ENCODE measurements at places on chromosomes 4 and X.
A peak's percentile ranks its signal among the peaks of the same experiment; 100 is the strongest.

- no peak for DNase-seq
Observed at GRCh38 chrX:132031867-132032266, 8.8 kb downstream of the STK26 start.

GRCh38 chr4:20456407-20456806 lies 204.7 kb downstream of the SLIT2 start:
- no peak for DNase-seq

- DNase-seq = no peak
Observed at GRCh38 chr4:188993871-188994270, 854.6 kb downstream of the TRIML1 start.

DNA sequence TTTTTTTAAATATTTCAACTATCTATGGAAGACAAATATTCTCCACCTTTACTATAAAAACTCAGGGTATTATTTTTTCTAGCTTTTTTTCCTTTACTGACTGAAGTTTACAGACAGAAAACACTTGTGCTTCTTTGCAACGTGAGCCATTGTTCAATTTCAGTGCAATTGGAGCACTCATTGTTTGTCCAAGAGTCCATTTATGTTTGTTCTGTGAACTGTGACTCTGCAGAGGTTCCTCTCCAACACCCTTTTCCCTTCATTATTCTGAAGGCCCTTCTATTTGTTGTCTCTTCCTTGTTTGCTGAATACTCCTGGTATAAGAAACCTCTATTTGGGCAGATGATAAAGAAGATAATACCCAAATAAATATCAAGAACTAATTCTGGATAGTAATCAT lies 37.4 kb downstream of the DAPP1 start:
- no peak for DNase-seq

DNA sequence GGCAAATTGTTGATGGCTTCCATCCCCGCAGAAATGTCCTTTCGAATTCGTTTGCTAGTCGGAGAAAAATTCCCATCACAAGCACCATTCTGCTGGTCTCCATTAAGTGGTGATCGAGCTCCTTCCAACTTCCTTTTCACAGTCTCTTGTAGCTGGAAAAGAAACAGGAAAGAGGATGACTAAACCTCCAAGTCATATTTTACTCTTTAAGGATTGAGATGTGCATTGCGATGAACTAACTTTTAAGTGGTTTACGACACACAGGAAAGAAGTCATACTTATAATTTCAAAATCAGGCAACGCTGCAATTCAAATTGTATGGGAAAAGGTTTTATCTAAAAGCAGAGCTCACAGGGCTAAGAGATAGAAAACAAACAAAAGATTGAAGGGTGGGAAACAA lies 225.2 kb downstream of the MGST2 start:
- DNase-seq = no peak

- no peak for DNase-seq
Observed at GRCh38 chrX:40485973-40486372, 94.8 kb upstream of the ATP6AP2 start.

GRCh38 chr4:3017504-3017903 lies 54.1 kb downstream of the GRK4 start:
- DNase-seq = no peak

- peak; percentile 86 for DNase-seq
Observed at GRCh38 chr4:140152013-140152703, 1.8 kb downstream of the MAML3 start.

DNA sequence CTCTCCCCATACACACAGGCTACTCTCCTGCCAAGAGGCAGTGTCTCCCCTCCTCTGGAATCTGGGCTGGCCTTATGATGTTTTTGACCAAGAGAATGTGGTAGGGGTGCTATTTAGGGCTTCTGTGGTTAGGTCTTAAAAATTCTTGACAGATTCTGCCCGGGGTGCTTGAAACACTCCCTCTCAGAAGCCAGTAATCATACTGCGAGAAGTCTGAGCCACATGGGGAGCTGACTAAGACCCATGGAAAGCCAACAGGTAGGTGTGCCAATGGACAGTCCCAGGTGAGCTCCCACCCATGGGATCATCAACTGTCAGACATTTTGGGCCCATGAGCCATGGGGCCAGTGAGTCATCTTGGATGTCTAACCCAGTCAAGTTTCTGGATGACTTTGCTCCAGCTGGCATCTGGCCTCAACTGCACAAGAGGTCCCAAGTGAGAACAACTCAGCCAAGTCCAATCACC lies 315.7 kb downstream of the FBXW7 start:
- no peak for DNase-seq

GRCh38 chrX:96619588-96619987 lies 65.1 kb upstream of the DIAPH2 start:
- no peak for DNase-seq

GRCh38 chr4:172287117-172287516 lies 473.9 kb downstream of the GALNTL6 start:
- DNase-seq = no peak

DNA sequence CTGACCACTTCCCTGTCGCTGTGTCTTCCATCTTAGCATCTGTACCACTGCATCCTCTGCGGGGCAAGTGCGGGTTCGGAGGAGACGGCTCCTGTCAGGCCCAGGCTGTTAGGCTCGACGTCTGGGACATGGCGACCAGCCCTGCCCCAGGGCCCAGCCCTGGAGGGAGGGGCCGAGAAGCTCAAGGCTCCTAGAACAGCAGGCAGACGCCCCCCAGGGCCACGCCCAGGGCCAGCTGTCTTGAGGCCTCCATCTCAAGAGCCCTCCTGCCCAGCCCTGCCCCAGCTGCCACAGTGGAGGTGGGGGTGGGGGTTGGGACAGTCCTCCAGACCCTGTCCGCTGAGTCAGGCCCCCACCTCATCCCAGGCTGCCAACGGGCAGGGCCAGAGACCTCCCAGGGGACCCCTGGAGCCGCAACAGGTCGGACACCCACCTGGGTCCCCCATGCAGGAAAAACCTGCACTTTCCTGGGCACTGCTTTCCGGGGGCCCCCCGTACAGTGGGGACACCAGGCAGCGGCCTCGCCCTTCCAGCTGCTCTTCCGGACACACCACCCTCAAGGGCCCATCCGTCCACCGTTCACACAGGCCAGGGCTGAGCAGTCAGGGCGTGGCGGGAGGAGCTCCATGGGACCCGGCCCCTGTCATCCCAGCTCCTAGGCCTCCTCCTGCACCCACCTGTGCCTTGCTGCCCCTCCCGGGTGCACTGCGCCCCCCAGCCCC lies 83.1 kb downstream of the FAM53A start:
- no peak for DNase-seq

DNA sequence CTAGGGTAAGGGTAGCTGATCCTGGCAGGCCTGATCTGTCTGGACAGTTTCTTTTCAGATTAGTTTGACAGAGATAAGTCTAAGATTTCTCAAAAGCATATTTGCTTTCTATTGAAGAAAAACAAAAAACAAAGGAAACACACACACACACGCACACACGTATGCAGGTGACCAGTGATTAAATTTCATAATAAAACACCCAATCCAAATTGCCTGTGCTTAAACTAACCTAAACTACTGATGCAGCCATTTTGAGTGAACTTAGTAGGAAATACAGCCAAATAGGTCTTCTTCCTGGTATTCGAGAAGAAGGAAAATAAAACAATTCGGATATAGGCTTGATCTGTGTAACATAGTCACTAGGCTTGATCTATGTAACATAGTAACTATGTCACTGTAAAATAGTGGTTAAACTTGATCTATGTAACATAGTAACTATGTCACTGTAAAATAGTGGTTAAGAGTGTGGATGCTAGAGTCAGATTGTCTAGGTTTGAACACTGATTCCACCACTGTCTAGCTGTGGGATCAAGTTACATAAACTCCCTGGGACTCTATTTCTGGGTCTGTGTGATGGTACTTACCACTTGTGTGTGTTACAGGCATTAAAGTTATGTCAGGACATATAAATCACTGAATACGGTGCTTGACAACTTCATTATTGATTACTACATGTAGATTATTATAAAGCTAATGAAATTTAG lies 9.8 kb upstream of the CCNG2 start:
- DNase-seq = no peak

GRCh38 chrX:43969504-43970501 lies 3.4 kb downstream of the NDP start:
- no peak for DNase-seq

DNA sequence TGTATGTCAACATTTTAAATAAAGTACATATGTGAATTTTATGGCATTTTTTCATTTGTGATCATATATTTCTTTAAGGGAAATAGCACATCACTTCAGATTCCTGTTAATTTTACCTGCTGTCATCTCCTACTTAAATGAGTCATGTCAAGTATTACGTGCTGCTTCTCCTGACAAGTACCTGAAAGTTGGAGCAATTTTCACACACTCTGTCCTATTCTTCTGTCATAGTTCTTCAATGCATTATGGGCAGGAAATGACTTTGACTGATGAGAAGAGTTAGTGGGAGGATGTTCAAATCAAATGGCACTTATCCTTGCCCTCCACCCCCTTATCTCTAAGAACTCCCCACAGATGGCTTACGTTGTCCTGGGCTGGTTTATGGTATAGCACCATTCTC lies 64.2 kb upstream of the SYTL5 start:
- no peak for DNase-seq

DNA sequence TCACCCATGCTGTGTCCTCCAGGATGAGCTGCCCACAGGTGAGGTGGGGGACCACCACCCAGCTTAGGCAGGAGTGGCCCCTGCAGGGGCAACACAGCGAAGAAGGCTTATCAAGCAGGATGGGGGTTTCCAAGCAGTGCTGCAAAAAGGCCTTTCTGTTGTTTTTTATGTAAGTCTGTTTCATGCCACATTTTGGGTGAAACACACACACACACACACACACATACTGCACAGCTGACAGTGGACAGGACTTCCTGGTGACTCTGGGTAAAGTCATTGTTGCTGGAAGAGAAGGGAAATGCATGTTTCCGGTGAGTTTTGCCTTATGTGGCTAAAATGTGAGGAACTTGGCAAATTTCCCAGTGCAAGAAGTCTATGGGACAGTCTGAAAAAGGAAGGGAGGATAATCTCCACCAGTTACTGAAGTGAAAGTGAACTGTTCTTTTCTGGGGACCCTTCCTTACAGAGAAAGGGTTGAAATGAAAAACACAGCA lies 119.2 kb downstream of the IRF2 start:
- DNase-seq = no peak

GRCh38 chr4:148444296-148445070 lies 2.3 kb upstream of the NR3C2 start:
- peak; percentile 58 for DNase-seq

- no peak for DNase-seq
Observed at GRCh38 chr4:147837854-147838253, 106.0 kb downstream of the ARHGAP10 start.

- peak; percentile 27 for DNase-seq
Observed at GRCh38 chr4:35934320-35934981, 309.9 kb downstream of the ARAP2 start.

GRCh38 chr4:24248674-24249630 lies 335.4 kb downstream of the DHX15 start:
- peak; percentile 21 for DNase-seq

- no peak for DNase-seq
Observed at GRCh38 chr4:74394476-74395136, 29.7 kb downstream of the EREG start.
